T-helper 22 cell (primary cell): ENCODE measurements at places on chromosomes 6 and 20.

DNA sequence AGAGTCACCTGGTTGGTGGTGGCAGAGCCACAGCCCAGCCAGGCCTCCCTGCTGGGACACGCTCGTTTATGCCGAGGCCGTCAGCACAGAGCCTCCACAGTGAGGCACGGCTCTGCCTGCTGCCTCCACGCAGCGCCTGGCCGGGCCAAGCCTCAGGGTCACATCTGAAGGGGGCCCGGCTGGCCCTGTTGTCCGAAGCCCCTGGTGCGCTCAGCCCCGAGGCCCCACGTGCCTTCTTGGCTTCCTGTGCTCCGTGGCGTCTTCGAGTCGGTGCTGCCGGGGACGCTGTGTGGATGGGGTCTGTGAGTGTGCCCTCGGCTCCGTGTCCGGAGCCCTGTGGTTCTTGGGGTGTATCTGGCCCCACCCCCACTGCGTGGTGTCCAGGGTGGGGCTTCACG, 10.4 kb upstream of the TNFRSF6B start:
- DNase-seq, result no peak

DNA sequence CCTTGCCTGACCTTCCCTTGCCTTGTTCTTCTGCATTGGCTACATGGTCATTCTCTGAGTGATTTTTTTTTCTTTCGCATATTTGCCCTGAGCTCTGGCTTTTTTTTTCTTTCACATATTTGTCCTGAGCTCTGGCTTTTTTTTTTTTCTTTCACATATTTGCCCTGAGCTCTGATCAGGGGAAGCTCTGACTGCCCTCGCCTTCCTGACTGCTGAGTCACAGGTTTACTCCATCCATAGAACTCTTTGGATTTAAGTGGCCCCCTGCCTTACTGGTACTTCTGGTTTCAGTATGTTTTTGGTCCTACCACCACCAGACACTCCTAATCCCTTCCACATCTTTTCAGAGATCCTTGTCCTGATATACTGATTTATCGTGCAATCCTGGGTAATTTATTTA, 201.1 kb downstream of the OGFRL1 start:
- DNase-seq, result no peak

DNA sequence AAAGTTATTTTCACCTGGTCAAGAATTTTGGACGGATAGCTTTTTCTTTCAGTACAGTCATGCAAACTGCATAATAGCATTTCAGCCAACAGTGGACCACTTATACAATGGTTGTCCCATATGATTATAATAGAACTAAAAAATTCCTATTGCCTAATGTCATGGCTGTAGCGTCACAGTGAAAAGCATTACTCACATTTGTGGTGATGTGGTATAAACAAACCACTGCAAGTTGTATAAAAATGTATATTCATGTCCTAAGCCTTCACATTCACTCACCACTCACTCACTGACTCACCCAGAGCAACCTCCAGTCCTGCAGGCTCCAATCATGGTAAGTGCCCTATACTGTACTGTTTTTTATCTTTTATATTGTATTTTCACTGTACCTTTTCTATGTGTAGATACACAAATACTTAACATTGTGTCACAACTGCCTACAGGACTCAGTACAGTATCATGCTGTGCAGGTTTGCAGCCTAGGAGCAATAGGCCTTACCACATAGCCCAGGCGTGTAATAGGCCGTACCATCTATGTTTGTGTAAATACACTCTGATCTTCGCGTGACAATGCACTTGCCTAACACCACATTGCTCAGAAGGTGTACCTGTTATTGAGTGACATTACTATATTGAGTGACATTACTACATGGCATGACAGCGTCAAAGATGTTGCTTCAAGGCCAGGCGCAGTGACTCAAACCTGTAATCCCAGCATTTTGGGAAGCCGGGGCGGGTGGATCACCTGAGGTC, 17.9 kb downstream of the ABHD12 start:
- no peak for DNase-seq

GRCh38 chr6:102848210-102848609, 1454.7 kb downstream of the GRIK2 start:
- DNase-seq, result no peak

DNA sequence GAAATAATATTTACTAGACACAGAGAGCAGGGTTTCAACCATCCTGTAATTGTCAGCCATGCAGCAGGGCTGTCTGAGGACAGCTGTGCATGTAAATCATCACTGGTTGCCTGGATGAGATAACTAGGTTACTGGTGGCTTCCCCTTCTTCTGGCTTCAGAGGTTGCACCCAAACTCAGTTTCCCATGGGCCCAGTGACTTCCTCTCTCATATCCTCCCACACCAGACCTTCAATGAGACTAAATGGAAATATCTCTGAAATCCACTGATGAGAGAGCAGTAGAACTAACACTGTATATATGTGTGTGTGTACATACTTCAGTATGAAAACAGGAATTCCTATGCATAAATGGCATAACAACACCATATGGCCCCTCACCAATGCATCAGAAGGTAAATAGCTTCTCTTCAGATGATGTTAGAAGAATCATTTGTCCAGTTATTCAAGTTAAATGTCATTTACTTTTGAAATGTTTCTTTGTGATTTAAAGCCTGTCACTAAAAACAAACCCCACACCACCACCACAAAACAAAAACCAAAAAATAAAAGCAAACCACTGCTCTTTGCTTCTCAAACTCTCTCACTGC, 51.0 kb upstream of the IL20RA start:
- DNase-seq, result no peak

- no peak for DNase-seq
Measured at GRCh38 chr20:63082308-63082938, 75.7 kb upstream of the BHLHE23 start.

GRCh38 chr6:167270499-167271311, 20.4 kb upstream of the UNC93A start:
- DNase-seq, result no peak

GRCh38 chr6:142463988-142464387, 162.2 kb downstream of the ADGRG6 start:
- DNase-seq, result no peak

- DNase-seq, result no peak
Measured at GRCh38 chr6:138063726-138064125, 43.5 kb downstream of the PERP start.

DNA sequence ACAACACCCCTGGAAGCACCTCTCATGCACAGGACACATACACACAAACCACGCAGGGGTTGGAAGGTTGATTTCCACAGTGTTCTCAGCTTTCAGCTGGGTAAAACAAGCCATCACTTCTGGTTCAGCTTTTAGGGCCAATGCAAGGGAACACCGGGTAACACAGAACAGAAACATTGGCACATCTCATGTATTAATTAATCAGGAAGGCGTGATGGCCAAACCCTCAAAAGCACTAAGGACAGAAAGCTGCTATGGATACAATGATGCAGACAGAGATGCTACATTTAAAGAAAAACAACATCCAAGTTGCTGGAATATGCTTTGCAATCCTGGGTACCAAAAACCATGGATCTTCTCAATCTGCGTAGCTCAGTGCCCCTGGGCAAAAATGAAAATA, 104.3 kb upstream of the BEND6 start:
- no peak for DNase-seq

GRCh38 chr6:64683682-64684081, 1023.3 kb downstream of the EYS start:
- DNase-seq, result no peak

DNA sequence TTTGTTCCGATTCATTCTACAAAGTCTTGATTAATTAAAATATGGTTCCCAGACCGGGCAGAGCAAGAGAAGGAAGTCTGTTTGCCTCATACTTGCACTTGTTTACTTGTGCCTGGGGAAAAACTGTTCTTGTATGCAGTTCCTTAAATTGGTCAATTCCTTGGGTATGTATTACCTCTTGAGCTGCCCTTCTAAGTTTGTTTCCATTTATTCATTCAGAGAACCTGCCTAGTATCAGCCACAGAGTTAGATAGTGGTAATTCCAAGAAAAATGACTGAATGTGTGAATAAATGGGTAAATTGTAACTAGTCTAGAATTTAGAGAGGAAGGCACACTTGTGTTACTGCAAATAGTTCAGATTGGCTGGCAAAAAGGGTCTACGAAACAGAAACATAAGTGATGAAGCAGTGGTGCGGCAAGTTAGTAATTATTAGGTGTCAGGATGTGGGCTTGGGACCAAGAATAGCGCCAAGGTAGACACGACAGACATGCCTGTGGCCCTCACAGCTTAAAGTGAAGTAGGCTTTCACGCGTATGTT, 525 bp upstream of the MAK start:
- no peak for DNase-seq

- no peak for DNase-seq
Measured at GRCh38 chr20:37249304-37249703, 12.3 kb downstream of the GHRH start.

- DNase-seq, result no peak
Measured at GRCh38 chr6:162705736-162706135, 21.8 kb downstream of the PRKN start.

DNA sequence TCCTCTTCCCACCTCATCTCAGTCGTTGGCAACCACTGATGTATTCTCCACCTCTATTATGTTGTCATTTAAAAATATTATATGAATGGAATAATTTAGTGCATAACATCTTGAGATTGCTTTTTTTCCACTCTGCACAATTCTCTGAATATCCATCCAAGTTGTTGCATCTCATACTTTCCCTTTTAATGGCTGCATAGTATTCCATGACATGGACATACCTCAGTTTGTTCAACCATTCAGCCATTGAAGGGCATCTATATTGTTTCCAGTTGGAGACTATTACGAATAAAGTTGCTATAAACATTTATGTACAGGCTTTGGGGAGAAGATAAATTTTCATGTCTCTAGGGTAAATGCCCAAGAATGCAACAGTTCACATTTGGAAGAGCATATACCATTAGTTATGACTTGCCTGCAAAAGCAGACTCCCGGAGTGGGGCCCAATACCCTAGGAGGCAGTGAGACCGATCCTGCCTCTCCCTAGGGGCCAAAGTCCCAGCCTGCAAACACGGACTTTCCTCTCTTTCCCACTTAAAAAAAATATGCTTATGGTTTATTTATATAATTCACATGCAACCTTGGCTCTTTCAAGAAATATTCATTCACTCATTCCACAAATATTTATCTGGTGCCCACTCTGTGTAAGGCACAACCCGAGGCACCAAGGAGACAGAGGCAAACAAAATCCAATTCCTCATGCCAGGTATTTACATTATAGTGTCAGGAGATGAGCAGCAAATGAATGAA, 227.0 kb upstream of the PMEPA1 start:
- DNase-seq, result no peak

- DNase-seq, result no peak
Measured at GRCh38 chr20:48012401-48012974, 227.2 kb upstream of the SULF2 start.

GRCh38 chr20:17860301-17861197, 108.0 kb downstream of the SNX5 start:
- DNase-seq, result no peak

GRCh38 chr20:54633374-54634355, 158.3 kb downstream of the DOK5 start:
- no peak for DNase-seq

GRCh38 chr6:127459231-127459641, at the start of gene KIAA0408:
KIAA0408 (minus strand) TSS chr6:127459389; CDS start chr6:127453981, 5,408 bp downstream.
- DNase-seq, result no peak

DNA sequence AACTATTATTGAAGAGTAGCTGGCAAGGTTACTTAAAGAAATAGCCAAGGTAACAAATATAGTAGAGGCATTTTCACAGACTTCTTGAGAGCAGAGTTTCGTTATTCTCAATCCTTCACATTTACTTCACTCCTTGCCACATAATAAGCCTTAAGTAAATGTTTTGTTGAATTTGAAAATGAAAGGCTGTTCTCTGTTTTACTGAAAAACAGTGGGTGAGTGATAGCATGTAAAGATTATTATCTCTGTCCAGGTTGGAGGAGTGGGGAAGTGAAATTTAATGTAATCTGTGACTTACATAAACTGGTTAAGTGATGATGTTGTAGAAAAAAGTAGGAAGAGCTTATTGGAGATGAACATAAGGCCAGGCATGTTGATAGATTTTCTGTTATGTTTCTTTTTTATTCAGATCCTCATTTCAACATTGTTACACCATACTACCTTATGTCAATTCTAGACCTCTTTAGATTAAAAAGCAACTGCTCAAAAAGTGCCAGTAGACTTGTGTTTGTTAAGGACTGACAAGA, 55.0 kb downstream of the QKI start:
- DNase-seq, result no peak

DNA sequence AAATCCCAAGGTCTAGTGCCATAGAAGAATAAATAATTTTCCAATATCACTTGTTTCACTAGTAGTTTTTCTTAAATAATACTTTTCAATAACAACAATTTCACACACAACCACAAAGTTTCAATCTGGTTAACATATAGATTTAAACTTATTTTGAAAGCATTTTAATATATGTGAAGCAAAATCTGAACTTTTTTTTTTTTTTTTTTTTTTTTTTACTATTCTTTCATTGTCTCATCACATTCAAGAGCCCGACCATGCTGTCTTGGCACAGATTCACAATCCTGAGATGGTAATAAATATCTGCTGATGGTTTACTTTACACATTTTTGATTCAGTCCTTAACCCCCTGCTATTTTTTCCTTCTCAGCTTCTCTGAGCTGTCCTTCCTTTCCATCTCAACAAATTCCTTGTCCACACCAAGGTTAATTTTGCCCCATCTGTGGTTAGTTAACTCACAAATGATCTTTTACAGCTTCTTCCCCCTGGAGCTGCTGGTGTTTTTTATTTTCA, 262.8 kb downstream of the TMEM242 start:
- no peak for DNase-seq

GRCh38 chr20:57118964-57119363, 147.5 kb downstream of the BMP7 start:
- no peak for DNase-seq

- no peak for DNase-seq
Measured at GRCh38 chr6:16103722-16104121, 25.2 kb upstream of the MYLIP start.

DNA sequence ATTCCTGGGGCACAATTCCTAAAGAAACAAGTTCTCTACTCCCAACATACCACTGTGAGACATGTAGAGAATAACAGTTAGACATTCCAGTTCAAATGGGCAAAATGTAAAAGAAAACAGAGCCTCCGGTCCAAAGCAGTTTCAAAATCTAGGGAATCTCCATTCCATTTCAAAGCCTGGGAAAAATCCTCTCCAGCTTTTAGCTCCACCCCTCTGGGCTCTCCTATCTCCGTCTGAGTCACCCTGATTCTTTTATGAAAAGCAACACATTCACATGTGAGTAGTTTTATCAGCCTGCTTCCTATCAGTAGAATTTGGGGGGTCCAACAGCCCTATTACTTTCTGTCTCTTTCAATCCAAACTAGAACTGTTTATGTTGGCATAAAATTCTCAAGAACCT, 3.7 kb downstream of the CSNK2A1 start:
- DNase-seq, result no peak

DNA sequence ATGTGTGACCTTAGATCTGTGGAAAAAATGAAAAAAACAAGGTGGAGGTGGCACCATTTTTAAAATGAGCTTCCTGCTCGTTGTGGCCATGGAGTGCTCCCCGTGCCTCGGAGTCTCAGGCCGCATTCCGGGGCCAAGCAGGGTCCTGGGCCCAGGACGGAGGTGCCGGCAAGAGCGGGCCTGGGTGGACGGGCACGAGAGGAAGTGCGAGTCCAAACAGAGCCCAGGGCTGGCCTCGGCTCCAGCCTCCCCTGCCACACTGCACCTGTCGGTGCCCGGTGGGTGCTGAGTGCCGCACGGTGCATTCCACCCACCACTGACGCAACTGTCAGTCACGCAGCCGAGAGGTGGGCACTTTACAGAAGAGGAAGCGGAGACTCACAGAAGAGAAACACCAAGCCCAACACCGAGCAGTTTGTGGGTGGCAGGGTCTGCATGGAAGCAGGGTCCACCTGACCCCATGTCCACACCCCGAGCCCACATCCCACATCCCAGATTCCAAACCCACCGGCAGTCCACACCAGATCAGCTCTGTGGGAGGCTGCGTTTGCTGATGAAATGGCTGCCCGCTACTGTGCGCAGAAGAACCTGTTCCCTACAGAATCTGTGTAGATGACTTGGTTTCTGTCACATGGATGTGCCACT, 97.7 kb downstream of the PSMB1 start:
- DNase-seq, result no peak
